ENCODE measurements at places on chromosomes 2 and 18.

DNA sequence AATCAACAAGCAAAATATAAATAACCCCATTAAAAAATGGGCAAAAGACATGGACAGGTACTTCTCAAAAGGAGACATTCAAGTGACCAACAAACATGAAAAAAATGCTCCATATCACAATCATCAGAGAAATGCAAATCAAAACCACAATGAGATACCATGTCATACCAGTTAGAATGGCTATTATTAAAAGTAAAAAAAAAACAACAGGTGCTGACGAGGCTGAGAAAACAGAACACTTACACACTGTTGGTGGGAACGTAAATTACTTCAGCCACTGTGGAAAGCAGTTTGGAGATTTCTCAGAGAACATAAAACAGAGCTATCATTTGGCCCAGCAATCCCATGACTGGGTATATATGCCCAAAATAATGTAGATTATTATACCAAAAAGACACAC is 69.1 kb downstream of the CWC22 start:
- no peak for DNase-seq

DNA sequence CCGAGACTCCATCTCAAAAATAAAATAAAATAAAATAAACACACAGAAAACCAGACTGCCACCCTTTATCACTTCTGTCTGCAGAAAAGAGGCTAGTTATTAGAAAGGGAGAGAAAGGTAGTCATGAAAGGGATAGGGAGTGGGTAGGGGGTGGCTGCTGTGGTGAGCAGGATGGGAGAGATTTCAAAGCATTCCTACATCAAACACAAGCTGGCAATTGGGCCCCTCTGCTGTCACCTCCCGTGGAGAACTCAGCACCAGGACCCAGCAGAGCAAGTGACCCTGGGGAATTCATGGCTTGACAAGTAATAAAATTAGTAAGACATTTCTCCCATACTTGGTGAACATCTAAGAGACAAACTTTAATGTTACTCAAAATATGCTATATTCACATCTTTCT is 3.7 kb upstream of the HOXD1 start:
- no peak for DNase-seq

DNA sequence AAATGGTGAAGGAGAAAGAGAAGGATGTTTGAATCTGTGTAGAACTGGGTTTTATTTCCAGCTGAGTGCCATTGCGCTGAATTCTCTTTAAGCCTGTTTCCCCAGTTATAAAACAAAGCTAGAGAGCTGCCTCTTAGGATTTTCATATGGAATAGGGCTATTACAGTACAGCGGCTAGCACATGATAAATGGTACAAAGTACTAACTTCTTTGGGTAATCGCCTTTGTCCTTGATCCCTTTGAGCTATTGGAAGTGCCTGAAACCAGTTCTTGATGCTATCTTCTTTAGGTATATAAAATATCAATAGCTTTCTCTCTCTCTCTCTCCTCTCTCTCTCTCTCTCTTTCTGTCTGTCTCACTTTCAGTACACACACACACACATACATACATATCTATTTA is 71.3 kb downstream of the SOX11 start:
- no peak for DNase-seq

- DNase-seq: no peak
These were observed 309.7 kb downstream of the GULP1 start for GRCh38 chr2:188601391-188601790.

DNA sequence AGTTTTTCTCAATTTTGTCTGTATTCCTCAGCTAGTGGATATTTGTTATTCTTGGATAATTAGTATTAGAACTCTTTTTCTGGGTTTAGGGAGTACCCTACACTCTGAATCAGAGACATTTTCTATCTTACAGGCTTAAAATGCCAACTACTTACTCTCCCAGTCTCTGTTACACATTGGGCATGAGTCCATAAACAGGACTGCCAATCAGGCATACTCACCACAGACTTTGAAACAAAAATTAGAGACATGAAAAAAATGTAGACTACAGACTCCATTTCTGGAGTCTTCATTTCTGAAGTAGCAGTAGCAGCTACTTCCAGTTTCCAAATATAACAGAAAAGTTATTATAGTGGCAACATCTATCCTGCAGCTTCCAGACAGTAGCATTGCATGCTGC is 279.7 kb downstream of the MBD5 start:
- no peak for DNase-seq

- DNase-seq: no peak
These were observed 194.7 kb upstream of the GLI2 start for GRCh38 chr2:120540719-120541552.

DNA sequence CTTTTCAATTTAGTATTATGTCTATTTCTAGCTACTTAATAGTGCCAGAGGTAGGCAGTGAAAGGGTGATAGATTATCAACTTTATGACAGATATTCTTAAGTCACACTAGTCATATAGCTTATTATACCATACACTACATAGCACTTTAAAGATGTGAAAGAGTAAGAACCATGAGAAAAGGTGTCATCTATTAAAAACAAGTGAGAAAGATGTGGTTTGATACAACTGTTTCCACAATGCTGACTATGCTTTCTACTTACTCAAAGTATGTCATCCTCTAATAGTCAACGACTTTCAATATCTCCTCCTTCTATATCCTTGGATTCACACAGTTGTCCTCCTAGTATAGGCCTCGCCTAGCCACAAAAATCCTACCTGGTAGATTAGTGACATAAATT is 132.9 kb upstream of the WDSUB1 start:
- DNase-seq: no peak

- peak; percentile 94 for DNase-seq
These were observed 176.3 kb downstream of the PIK3C3 start for GRCh38 chr18:42131066-42131929.

DNA sequence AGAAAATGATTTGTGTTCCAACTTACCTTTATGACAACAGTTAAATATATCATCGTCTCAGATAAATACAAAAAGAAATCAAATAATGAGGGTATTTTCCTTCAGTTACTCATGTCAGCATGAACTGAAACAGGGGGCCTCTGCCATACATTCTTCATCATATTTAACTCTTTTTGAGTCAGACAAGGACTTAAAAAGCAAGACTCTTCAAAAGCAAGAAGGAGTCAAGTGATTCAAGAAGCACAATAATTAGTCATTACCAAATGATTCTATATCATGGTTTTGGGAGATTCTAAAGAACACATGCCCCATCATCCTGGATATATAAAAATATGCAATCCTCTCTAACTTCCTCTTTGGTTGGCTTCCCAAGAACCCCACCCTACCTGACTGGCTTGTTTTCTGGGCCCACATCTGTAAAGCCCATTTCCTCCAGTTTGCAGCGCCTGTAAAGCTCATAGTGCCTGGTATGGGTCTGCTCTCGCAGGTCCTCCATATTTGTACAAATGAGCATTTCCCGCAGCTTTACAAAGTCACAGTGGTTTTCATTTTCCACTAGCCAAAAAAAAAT is 49.7 kb downstream of the SEPTIN10 start:
- DNase-seq: no peak

DNA sequence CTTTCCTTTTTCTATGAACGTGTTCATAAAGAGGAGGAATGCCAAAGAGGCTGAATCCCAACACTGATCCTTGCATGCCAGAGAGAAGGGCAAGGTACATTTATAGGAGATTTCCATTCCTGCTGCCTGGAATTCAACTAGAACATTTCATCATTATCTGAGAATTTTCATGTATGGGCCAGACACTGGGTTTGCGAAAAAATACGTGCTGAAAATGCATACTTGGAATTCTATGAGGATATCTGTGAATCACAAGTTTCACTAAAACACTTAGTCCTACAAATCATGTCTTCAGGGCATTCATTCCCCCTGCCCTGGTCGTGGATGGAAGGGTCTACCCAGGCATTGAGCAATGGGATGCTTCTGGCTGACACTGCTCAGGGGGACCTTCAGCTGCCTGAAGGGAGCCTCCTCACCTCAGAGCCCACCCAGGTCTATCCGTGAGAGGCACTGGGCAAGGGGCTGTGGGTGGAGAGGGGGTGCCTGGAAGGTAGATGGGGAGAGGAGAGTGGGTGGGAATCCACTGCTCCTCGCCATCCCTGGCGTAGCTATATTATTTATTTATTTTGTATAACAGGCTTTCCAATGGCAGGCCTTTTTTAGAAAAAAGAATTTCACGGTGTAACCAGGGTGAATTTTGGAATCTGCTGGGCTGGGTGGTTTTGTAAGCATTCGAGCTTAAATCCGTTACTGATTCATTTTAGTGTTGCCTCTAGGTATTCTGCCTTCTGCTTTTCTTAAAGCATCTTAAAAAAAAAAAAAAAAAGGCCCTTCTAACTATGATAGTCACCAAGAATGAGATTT is 560.6 kb upstream of the ID2 start:
- DNase-seq: no peak

DNA sequence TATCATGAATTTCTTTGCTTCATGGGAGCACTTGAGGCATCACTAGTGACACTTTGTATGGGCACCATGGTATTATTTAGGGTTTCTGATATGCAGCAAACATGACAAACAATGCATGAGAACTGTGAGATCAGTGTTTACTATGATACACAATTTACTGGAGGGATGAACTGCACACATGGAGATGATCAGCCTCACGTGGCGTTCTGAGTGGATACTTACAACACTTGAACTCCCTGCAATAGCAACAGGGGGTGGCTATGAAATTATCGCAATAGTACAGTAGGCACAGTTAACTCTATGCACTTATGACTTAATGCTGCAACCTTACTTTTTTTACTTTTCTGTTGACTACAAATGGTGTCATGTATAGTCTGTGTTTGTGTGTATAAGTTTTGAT is 18.5 kb upstream of the UGT1A8 start:
- DNase-seq: no peak

GRCh38 chr2:45808294-45808800 is 156.9 kb downstream of the PRKCE start:
- DNase-seq: peak; percentile 77

GRCh38 chr18:68472701-68473295 is 242.1 kb downstream of the TMX3 start:
- no peak for DNase-seq

DNA sequence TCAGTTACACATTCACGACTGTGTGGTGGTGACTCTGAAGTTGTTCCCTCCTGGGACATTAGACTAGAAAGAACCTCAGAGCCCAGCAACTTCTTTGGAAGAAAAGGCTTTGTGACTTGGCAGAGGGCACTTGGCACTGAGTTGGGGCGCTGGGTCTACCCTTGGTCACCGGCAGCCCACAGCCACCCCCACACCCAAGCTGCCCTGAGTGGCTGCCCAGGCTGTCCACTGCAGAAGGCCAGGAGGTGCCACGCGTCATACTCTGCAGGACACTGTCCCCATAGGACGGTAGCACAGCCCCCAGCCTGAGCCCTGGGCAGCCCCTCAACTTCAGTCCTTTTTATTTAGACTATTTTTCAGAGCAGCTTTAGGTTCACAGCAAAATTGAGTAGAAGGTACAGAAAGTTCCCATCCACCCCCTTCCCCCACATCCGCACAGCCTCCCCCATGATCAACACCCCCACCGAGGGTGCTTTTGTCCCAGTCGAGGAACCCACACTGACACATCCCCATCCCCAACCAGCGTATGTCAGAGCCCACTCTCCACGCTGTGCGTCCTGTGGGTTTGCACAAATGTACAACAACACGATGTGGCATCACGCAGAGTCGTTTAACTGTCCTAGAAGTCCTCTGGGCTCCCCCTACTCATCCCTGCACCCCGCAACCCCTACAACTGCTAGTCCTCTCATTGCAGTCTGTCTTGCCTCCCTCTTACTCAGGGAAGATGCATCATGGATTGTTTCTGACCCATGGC is 1.1 kb downstream of the PRLH start:
- DNase-seq: no peak

GRCh38 chr2:156513219-156513618 is 77.0 kb downstream of the GPD2 start:
- DNase-seq: no peak

GRCh38 chr2:98216616-98217015 is 129.6 kb upstream of the CNGA3 start:
- no peak for DNase-seq

- no peak for DNase-seq
These were observed 118.8 kb downstream of the MGAT5 start for GRCh38 chr2:134372611-134373131.

- no peak for DNase-seq
These were observed 9.3 kb downstream of the HADHA start for GRCh38 chr2:26235089-26235488.

DNA sequence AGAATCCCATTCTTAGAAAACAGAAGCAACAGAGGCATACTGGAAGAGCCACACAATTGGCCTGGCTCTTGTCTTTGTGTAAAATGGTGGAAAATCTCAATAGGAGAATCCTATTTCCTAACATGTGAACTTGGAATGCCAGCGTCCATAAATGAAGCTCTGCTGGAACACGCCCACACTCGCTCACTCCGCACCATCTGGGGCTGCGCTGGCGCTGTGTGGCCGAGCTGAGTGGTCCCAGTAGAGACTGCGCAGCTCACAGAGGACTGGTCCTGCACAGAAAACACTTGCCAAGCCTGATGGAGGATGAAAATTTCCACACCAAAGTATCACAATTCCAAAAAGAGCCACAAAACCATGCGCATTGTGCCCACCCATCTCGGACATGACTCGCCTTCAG is 56.2 kb downstream of the PXDN start:
- DNase-seq: no peak

DNA sequence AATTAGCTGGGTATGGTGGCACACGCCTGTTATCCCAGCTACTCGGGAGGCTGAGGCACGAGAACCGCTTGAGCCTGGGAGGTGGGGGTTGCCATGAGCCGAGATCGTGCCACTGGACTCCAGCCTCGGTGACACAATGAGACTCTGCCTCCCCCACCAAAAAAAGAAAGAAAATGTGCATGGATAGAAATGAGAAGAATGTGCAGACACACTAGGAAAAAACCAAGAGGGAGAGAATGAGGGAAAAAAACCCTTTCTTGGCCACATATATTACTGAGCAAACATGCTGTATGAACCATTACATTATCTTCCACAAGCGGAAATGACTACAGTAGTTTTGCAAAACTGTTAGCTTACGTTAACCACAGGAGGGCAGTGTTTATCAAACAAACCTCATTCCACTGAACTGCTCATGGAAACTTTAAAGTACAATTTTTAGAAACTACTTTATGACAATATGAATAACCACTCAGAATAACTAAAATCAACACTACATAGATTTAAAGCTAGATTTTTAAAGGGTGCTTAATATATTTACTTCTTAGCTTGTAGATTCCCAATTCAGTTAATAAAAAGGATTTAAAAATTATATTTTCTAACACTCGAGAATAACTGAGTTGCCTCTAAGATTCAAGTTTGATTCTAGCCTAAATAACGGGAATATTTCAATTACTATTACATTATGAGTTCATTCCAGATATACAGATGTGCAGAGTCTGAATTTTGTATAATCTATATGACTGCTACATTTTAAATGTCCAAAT is 26.4 kb downstream of the ASXL2 start:
- peak; percentile 31 for DNase-seq

All from NCI-H1105 treated with DMSO at 0.1 percent for 48 hours (cell line).